ENCODE measurements at places on chromosomes 4 and X.

- DNase-seq, result no peak
Observed at GRCh38 chrX:109704563-109704962, 28.5 kb downstream of the ACSL4 start.

GRCh38 chrX:41313419-41313818 lies 20.5 kb upstream of the DDX3X start:
- no peak for DNase-seq

- DNase-seq, result no peak
Observed at GRCh38 chr4:19402581-19403065, 849.1 kb upstream of the SLIT2 start.

DNA sequence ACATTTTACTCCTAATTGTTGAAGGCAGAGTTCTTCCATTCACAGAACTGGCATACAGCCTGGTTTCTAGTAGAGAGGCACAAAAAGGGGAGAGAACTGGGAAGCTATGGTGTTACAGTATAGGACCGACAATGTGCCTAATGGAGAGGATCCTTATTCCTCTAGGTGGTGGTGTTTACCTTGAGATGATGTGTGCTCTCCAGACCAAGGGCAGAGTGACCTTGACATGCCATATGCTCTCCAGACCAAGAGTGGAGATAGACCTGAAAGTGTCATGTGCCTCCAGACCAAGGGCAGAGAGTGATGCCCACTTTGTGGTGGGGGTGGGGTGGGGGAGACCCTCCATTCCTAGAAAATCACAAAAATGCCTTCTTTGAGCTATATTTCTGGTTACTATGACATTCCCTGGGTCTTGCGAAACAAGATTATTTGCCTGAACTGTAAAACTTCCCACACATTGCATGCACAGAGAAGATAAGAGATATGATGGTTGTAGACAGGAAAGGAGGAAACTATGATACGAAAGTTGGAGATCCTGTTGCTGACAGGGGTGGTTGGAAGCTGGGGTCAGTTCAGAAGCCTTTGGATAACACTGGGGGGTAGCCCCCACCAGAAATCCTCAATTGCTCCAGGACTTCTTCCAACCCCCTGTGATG lies 119.7 kb downstream of the TEX13C start:
- no peak for DNase-seq

GRCh38 chrX:17788956-17789562 lies 51.8 kb downstream of the SCML1 start:
- no peak for DNase-seq

GRCh38 chr4:17823871-17824669 lies 13.3 kb downstream of the NCAPG start:
- DNase-seq, result no peak

GRCh38 chr4:147863111-147863747 lies 131.3 kb downstream of the ARHGAP10 start:
- DNase-seq, result no peak

GRCh38 chr4:74625981-74626380 lies 168.3 kb downstream of the BTC start:
- DNase-seq, result no peak

DNA sequence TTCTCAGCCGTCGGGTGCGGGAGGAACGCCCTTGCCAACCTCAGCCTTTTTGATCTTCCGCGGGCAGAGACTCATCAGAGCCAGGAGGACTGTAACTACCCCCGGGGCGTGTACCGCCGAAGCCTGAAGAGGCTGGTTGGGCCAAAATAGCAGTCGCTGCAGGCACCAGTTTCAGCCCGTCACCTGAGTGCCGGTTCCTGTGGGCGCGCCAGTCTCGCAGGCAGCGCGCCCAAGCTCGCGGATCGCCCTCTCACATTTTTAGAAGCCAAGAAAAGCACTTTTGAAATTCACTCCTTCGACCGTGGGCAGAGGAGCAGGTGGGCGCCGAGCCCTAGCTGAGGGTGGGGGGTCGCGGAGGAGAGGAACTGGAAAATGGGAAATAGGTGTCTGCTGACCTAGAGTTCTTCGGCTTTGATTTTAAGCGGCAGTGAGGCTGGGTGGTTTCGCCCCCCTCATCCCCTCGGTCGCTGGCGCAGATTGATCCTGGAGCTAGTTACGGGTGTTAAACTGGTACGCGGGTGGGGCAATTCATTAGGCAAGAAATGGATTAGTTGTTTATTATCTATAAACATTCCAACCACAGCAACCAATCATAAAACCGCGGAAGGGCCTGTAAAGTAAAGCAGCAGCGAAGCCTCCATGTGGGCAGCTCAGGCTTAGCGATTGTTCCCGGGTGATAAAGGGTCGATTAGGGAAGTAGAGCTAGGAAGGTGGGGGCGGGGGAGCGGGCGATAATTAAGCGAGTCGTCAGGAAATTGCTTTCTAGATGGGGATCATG lies 69.2 kb downstream of the FBXO8 start:
- DNase-seq, result no peak

- DNase-seq, result no peak
Observed at GRCh38 chr4:173522951-173523395, 7.1 kb downstream of the HAND2 start.

DNA sequence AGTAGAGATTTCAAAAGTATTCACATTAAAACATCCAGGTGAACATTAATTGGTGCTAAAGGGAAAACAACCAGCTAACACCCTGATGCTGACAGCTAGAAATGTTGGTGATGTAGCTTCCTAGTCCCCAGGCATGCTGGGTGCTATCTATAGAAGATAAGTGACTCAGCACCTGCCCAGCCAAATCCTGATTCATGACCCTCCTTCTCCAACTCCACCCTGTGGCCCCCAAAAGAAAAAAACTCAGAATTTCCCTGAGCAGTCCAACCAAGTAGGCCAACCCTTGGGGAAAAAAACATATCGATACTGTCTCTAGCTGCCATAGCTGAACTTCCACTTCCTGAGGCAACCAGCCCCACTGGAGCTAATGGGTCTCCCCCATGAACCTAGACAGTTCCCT lies 197.6 kb upstream of the KLF3 start:
- no peak for DNase-seq

DNA sequence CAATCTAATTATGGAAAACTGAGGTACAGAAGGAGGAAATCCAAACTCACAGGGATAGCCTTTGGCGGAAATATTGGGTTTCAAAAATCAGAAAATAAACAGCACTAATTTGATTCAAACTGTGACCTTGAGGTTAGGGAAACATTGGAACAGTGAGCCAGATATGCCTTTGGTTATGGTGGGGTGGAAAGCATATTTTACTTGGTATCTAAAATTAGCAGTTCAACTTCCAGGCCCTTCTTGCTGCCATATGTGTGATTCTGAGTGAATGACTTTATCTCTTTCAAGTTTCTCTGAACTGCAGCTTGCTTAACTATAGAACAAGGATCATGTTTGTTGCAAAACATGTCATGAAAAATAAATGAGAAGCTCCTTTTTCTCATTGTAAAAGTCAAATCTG lies 240.9 kb upstream of the VEGFC start:
- no peak for DNase-seq

GRCh38 chr4:152516156-152516555 lies 19.7 kb downstream of the FBXW7 start:
- DNase-seq, result no peak
